Fibroblast of skin of back (primary cell): ENCODE measurements at places on chromosomes 5 and 9.

- no peak for DNase-seq
These were observed 55.7 kb upstream of the EQTN start for GRCh38 chr9:27352457-27353165.

- DNase-seq: peak; percentile 62
These were observed 52.4 kb downstream of the MELK start for GRCh38 chr9:36625006-36625615.

- DNase-seq: peak; percentile 69
These were observed 580 bp upstream of the DUSP1 start for GRCh38 chr5:172771439-172772111.

GRCh38 chr5:108620516-108620915 lies 127.2 kb upstream of the FER start:
- DNase-seq: no peak

- DNase-seq: no peak
These were observed 13.1 kb upstream of the RLN1 start for GRCh38 chr9:5352637-5353248.

GRCh38 chr5:38448568-38449350 lies 107.7 kb downstream of the LIFR start:
- DNase-seq: no peak
